HTR-8/SVneo (cell line): ENCODE measurements at places on chromosomes 7 and 10.
A peak's percentile ranks its signal among the peaks of the same experiment; 100 is the strongest.

DNA sequence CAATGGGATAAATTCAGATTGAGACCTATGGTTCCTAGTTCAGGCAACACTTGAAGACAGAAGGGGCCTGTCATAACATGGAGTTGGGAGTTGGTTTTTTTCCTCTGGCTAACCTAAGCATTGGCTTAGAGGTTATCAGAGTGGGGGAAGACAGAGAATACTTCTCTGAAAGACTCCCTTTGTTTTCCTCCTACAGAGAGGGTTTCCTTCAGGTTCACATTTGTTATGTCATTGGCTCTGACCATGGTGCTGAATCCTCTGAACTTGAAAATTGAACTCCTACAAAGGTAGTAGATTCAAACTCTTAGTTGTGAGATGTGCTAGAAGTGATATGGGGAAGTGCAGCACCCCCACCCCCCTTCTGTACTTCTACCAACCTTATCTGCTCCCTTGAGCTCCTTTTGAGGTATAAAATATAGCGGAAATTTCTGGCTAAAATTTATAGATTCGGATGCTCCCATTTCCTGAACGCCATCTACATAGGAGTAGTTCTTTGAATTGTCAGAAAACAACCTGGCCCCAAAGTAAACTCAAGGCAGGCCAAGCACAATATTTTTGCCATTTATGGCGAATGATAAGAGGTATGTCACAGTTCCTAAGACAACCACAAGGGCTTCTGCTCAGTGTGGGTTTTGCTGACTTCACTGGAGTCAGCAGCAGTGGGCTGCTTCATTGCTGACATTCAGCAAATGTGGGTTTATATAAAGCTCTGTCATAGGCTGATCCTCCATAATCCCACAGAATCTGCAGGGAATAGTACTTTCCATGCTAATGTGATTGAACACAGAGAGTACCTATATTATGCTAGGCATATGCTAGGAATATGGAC, 131.6 kb upstream of the KLF14 start:
- DNase-seq = no peak

- peak; percentile 72 for DNase-seq
These were observed 68.1 kb upstream of the PDGFA start for GRCh38 chr7:587767-588166.

DNA sequence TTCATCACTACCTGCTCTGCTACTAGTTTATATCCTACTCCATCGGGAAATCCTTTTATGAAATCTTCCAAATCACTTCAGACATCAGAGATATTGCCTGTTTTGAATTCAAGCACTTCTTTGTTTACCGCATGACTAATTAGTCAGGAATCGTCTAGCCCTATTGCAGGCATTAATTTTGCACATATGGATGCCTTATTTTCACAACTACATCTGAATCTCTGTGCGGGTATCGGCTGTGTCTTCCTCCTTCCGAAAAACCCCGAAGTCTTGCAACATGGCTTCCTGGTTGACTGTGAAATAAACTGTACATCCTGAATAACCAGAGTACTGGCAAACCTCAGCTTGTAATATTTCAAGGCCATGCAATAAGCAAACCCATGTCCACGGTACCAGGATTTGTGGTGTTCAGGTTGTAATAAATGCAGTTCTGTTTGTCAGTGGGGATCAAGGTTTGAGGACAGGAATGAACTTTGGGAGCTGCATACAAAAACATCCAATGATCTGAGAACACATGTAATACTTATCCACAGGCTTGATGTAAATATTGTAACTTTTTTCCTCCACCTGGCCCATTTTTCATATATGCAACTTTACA, 642.1 kb downstream of the PARD3 start:
- no peak for DNase-seq

- DNase-seq = no peak
These were observed 18.0 kb upstream of the RSU1 start for GRCh38 chr10:16835228-16835627.

- DNase-seq = no peak
These were observed 425.9 kb downstream of the LRMDA start for GRCh38 chr10:75857269-75857846.

- no peak for DNase-seq
These were observed 38.2 kb upstream of the GTF2I start for GRCh38 chr7:74619235-74619860.

DNA sequence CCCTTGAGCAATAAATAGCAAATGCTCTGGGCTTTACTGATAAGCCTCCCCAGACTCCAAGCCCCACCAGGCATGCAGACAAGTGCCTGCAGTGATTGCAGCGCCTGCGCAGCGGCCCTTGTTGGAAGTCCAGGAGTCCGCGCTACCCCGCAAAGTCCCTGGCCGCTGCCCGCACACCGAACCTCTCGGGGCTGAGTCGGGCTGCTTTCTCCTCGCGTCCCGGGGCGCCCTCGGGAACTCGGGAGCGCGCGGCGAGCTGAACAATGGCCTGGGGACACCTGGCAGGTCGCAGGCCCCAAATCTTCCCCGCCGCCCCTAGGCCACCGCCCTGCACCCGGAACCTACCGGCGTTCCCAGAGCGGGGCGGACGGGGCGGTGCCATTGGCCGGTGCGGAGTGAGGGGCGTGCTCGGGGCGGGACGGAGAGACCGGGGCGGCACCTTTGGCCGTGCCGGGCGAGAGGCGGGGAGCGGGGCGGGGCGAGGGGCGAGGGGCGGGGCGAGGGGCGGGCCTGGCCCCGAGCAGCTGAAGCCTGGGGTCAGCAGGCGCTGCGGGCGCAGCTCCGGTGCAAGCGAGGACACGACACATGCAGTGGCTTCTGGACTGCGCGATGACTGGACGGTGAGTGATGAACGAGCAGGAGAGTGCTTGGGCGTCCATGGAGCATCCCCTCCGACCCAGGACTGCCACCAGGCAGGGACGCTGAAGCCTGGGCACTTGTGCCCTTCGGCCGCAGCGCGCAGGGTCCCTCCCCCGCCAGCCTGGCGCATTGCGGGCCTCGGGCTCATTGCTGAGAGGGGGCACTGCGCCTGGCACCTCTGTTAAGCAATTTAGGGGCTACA, at the start of gene RASSF4:
Gene RASSF4, plus strand, starts transcription at position 556 of the 841 bp plus-strand sequence. CDS start 10,401 bp downstream, outside the sequence.
- DNase-seq = peak; percentile 93

DNA sequence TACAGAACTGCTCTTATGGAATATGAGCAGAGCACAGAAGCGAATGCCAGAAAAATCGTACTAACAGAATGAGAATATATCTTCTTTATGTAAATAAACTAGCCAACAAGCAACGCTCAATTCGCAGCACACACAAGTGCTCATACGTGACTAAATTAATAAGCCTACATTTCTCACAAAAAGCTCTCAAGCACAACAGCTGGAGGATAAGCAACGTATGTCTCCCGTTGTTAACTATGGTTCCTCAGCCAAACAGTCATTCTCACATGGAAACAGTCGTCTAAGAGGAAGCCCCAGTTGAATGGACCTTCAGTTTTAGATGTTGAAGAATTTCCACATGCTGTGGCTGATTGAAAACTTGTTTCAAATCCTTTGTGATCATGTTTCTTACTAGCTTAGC, 110.4 kb downstream of the PKD1L1 start:
- DNase-seq = no peak
